CD4-positive, alpha-beta T cell treated with Interleukin-15 for 1 hour (primary cell): ENCODE measurements at places on chromosomes 6 and 20.

DNA sequence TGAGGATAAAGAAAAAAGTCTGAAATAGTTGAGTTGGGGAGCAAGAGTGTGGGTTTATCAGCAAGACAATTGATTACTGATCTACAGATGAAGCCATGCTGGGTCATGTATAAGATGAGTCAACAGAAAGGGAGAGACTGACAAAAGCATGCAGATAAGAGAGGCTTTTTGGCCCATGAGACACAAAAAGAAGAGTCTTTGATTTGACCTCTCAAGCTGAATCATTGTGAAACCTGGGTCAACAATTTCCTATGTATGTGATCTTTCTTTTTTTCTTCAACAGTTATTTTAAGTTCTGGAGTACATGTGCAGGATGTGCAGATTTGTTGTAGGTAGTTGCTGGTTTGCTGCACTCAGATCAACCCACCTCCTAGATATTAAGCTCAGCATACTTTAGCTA lies 15.9 kb downstream of the RIMS1 start:
- no peak for DNase-seq

- no peak for DNase-seq
Measured at GRCh38 chr6:40439026-40439800, 148.0 kb downstream of the LRFN2 start.

DNA sequence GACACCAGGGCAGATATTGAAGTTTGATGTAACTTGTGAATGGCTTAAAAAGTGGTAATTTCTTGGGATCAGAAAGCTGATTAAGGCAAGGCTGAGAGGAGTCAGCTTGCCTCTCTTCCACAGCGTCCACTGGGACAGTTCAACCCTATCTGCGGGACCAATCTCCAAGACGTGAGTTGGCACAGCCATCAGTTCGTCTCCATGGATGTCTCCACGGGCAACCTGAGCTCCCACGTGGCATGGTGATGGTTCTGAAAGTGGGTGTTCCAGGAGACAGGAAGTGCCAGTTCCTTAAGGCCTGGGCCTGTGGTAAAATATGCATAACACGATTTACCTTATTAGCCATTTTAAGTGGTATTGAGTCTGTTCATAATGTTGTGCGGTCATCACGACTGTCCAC lies 67.9 kb upstream of the BHLHE23 start:
- DNase-seq: no peak

DNA sequence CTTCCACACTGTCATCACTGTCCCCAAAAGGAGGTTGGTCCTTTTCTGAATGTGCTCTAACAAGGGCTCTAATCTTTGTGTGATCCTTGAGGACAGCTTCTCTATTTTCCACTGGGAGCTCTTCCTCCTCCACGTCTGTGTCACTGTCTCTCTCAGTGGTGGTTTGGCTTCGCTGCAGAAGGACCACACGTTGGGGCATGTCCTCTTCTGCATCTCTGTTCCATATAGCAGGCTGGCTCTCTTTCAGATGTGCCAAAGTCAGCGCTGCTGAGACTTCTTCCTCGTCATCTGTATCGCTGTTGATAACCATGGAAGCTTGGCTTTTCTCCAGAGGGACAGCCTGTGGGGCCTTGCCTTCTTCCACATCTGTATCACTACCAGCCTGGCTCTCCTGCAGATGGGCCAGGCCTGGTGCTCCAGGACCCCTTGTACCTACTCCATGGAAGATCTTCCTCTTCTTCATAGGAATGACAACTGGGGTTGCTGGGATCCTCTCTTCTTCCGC lies 4.6 kb downstream of the MDC1 start:
- DNase-seq: no peak
